HCT116 (cell line): ENCODE measurements at places on chromosomes 7 and 10. TPM values are rescaled to one million over a fixed set of nuclear protein-coding genes. Genes with fewer than 3 reads are reported as not detected.

The ACBD5 gene
- 19.5 TPM for total RNA-seq

The NPSR1 gene
- total RNA-seq, result not detected

The GATA3 gene
- total RNA-seq, result 2.7 TPM

DNA sequence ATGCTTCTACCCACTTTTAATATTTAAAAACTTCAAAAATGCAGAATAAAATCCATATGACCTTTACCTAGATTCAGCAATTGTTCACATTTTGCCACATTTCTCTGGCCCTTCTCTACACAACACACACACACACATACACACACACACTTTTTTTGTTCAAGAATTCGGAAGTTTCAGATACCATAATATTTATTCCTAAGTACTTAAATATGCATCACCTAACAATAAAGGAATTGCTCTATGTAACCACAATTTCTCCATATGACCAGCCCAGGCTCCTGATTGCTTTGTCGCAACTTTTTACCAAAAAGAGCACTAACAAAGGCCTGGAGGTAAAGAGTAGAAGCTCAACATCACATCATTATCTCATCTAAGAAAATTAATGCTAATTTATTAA is 106.6 kb downstream of the FAS start:
- no peak overlapping the region for H3K27ac ChIP-seq
- no peaks in the 10 kb centered on the region for H3K27me3 ChIP-seq
- no peak overlapping the region for H3K4me3 ChIP-seq
- no peak for DNase-seq
- H3K4me1 ChIP-seq, result peaks cover 7% of the 10 kb centered on the region

The ABLIM1 gene
- total RNA-seq, result 96.2 TPM

DNA sequence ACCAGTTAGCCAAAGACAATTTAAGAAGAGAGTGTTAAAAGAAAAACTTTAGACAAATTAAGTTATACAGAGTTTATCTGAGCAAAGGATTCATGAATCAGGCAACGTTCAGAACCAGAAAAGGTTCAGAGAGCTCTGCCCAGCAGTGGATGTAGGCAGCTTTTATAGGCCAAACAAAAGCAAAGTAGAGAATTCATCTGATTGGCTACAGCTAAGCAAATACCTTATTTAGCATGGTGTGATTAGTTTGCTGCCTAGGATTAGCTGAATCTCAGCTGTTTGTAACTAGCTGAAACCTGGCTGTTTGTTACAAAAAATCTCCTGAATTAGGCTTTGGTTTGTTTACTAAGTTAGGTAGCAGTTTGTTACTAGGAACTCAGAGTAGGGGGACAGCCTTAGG is 66.0 kb downstream of the SLC25A40 start:
- H3K36me3 ChIP-seq, result no peaks in the 10 kb centered on the region
- DNase-seq, result no peak
- H3K27me3 ChIP-seq, result no peaks in the 10 kb centered on the region
- no peak overlapping the region for H3K4me3 ChIP-seq

The NOS3 gene
- 35.8 TPM for total RNA-seq

The FEZF1 gene
- total RNA-seq, result 0.37 TPM

- no peaks in the 10 kb centered on the region for H3K4me1 ChIP-seq
- H3K27ac ChIP-seq, result no peak overlapping the region
- no peak for DNase-seq
These were observed 106.5 kb upstream of the BMPER start for GRCh38 chr7:33798686-33799325.

DNA sequence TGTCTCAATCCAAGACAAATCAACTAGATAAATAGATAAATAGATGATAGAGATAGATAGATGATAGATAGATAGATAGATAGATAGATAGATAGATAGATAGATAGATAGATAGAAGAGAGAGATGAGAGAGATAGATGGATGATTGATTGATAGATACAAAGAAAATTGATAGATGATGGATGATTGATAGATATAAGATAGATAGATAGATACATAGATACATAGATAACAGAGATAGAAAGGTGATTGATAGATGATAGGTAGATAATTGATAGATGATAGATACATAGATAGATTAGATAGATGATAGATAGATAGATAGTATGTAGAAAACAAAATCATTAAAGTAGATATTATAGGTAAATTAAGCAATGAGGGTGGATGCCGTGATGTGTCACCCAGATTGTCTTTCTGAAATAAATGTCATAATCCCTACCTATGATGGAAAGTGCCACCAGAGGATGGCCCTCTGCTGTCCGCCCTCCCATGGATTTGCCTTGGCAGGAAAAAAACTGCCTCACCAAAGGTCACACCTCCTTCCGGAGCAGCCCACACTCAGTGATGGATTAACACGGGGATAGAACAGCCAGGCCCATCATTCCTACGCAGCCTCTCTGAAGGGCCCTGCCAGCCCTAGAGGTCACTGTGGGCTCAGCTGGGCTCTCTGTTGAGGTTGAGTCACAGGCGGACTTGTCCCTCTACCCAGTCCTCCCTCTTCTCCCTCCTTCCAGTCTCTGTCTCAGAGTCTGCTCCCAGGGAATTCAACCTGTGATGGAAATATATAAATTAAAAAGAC is 50.8 kb downstream of the KCNH2 start:
- no peaks in the 10 kb centered on the region for H3K36me3 ChIP-seq
- DNase-seq, result no peak
- no peaks in the 10 kb centered on the region for H3K4me1 ChIP-seq
- H3K27me3 ChIP-seq, result no peaks in the 10 kb centered on the region
- H3K27ac ChIP-seq, result no peak overlapping the region

The SYT15B gene
- 0.37 TPM for total RNA-seq

GRCh38 chr7:28140979-28141378 is 39.6 kb downstream of the JAZF1 start:
- DNase-seq, result no peak
- no peak overlapping the region for H3K27ac ChIP-seq
- H3K27me3 ChIP-seq, result no peaks in the 10 kb centered on the region
- H3K4me1 ChIP-seq, result no peaks in the 10 kb centered on the region
- H3K4me3 ChIP-seq, result no peak overlapping the region
- no peaks in the 10 kb centered on the region for H3K36me3 ChIP-seq

DNA sequence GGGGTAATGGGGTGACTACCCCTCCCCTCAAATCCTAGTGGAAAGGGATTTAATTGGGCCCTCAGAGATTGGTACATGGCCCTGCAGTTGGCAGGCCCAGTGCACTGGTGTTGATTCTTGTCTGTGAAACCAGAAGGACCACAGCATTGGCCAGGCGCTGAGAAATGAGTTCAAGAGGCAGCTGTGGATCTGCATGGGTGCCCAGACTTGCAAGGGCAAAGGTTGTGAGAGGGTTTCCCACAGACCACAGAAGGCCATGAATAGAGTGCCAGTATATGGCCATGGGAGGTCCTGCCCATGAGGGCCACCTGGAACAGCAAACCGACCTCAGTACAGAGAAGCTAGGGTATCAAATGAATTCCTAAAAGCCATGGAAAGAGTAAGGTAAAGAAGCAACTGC is 32.9 kb downstream of the TMEM168 start:
- H3K36me3 ChIP-seq, result no peaks in the 10 kb centered on the region
- no peaks in the 10 kb centered on the region for H3K27me3 ChIP-seq
- no peak overlapping the region for H3K4me3 ChIP-seq
- DNase-seq, result no peak
- no peak overlapping the region for H3K27ac ChIP-seq
- H3K4me1 ChIP-seq, result no peaks in the 10 kb centered on the region

GRCh38 chr7:149644754-149645153 is 128.6 kb downstream of the ZNF467 start:
- H3K4me3 ChIP-seq, result no peak overlapping the region
- H3K4me1 ChIP-seq, result no peaks in the 10 kb centered on the region
- H3K27me3 ChIP-seq, result no peaks in the 10 kb centered on the region
- no peaks in the 10 kb centered on the region for H3K36me3 ChIP-seq
- no peak overlapping the region for H3K27ac ChIP-seq
- no peak for DNase-seq

GRCh38 chr7:155312633-155313032 is 15.0 kb downstream of the INSIG1 start:
- H3K4me1 ChIP-seq, result no peaks in the 10 kb centered on the region
- H3K27me3 ChIP-seq, result no peaks in the 10 kb centered on the region
- no peak overlapping the region for H3K27ac ChIP-seq
- H3K4me3 ChIP-seq, result no peak overlapping the region
- DNase-seq, result no peak

DNA sequence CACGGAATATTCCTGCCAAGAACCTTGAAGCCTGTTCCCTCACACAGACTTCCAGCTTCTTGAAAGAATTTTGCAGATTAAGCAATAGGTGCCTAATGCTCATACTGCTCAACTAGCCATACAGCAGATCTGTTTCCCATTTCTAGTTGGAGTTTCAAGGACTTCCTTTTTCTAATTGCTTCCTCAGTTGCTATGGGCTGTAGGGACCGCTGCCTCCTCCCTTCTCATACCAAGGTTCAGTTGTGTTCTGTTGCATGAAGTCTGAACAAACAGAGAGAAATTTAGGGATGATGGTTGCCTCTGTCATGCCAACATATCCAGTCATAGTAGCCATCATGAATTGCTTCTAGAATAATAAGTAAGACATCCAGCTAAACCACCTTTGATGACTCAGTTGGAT is 6.8 kb downstream of the ITGA8 start:
- H3K36me3 ChIP-seq, result no peaks in the 10 kb centered on the region
- no peak for DNase-seq
- no peaks in the 10 kb centered on the region for H3K4me1 ChIP-seq

The TMEM184A gene
- 34.8 TPM for total RNA-seq

DNA sequence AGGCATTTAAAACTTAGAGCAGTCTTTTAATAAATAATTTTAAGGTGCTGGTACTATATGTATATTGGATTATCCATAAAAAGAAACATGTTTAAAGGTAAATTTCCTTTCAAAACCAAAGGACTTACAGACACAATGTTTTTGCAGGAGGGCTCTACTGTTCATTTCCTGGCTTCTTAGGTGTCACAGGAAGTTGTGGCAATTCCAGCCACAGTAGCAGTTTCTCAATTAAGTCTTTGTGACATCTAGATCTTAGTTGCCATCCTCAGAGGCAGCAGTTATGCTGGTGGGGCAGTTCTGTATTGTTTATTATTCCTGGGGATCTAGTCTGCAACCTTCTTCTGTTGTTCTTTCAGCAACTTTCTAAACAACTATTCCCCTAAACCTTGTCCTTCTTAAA is 460.1 kb downstream of the MAGI2 start:
- no peak overlapping the region for H3K27ac ChIP-seq
- no peaks in the 10 kb centered on the region for H3K4me1 ChIP-seq
- no peaks in the 10 kb centered on the region for H3K27me3 ChIP-seq
- H3K36me3 ChIP-seq, result no peaks in the 10 kb centered on the region

DNA sequence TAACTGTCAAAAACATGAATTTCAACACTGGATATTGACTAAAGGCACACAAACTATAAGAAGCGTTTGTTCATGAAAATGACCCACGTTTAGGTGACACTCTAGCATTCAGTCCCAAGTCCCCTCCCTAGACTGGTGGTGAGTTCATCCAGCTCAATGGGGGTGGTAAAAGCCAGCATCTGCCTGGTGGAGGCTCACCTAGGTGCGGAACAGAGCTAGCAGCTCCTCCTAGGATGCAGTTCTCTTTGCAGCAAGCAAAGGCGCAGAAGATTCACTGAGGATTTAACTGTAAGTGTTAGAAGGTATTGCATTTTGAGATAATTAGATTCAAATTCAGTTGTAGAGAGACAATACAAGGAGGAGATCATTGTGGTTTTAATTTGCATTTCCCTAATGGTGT is 87.6 kb downstream of the VSTM2A start:
- H3K4me1 ChIP-seq, result no peaks in the 10 kb centered on the region
- H3K27me3 ChIP-seq, result no peaks in the 10 kb centered on the region
- no peak overlapping the region for H3K4me3 ChIP-seq
- DNase-seq, result no peak
- no peaks in the 10 kb centered on the region for H3K36me3 ChIP-seq
- no peak overlapping the region for H3K27ac ChIP-seq

The MPP7 gene
- 64.5 TPM for total RNA-seq

- H3K27ac ChIP-seq, result no peak overlapping the region
- no peaks in the 10 kb centered on the region for H3K27me3 ChIP-seq
- no peaks in the 10 kb centered on the region for H3K36me3 ChIP-seq
- no peak for DNase-seq
- no peaks in the 10 kb centered on the region for H3K4me1 ChIP-seq
These were observed 33.9 kb upstream of the TSPAN13 start for GRCh38 chr7:16719699-16720098.

DNA sequence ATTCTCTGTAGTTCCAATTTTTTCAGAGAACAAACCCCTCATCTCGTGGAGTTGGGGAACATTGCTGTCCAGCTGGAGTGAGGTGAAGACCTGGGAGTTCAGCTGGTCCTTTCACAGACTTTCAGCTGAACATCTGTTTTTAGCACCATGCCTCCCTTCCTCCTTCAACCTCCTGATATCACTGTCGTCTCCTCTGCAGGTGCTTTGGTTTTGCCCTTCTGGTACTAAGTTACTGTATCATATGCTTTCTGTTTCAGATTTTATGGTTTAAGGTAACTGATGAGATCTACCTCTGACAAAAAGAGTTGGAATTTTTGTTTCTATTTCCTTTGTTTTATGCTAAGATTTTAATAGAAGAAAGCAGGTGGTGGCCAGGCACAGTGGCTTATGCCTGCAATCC is 102.9 kb downstream of the ZNF438 start:
- no peaks in the 10 kb centered on the region for H3K4me1 ChIP-seq
- no peak for DNase-seq
- no peaks in the 10 kb centered on the region for H3K27me3 ChIP-seq

DNA sequence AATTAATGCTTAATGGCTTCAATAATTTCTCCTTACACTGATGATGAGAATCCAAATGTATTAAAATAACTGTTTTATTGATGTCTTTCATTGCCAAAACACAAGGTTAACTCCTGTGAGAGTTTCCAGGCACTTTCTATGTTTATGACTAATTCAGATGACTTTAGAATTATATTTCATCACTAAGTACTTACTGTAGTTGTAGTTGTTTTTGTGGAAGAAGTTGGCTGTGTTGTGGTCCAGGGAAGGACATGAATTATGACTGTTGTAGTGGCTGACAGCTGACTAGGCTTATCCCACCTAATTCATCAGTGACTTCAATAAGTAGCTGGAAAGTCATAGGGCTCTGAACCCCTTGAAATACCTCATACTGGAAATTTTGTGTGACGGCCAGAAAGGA is 254.8 kb downstream of the HGF start:
- H3K36me3 ChIP-seq, result no peaks in the 10 kb centered on the region
- H3K4me3 ChIP-seq, result no peak overlapping the region
- H3K27me3 ChIP-seq, result no peaks in the 10 kb centered on the region
- no peak overlapping the region for H3K27ac ChIP-seq
- DNase-seq, result no peak

DNA sequence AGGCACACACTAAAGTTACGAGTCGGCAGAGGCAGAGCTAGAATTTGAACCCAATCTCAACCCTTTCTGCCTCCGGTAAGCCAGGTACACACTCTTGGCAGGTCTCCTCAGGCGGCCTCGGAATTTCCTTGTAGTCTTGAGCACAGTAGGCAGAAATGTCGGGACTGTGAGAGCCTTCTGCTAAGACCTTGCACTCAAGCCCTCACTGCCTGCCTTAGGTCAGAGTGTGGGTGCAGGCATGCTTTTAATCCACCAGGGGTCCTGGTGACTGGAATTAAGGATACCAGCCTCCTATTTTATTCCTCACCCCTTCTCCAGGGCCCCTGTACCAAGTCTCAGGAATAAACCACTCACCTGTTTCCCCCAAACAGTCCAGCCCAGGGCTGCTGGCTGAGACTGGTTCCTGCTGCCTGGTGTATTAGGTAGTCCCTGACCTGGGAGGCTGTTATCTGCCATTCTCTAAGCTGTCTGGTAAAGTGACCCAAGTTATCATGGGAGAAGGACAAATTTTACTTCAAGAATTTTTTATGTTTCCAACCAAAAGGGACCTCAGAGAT is 855 bp downstream of the ATP6V1F start:
- no peaks in the 10 kb centered on the region for H3K27me3 ChIP-seq
- H3K27ac ChIP-seq, result peak overlapping the region; percentile 53
- H3K36me3 ChIP-seq, result peaks cover 3% of the 10 kb centered on the region; the same call in 1 of the 2 replicates
- peak overlapping the region; percentile 96 for H3K4me3 ChIP-seq
- peak; percentile 56 for DNase-seq
